ENCODE measurements at places on chromosomes 13 and 19.

GRCh38 chr13:50599927-50600326 is 243.6 kb downstream of the DLEU7 start:
- H3K27ac ChIP-seq = no peak overlapping the region
- H3K4me1 ChIP-seq = peaks cover 8% of the 10 kb centered on the region
- H3K4me3 ChIP-seq = no peak overlapping the region
- H3K36me3 ChIP-seq = no peaks in the 10 kb centered on the region
- DNase-seq = no peak

- no peak overlapping the region for H3K4me3 ChIP-seq
- no peak for DNase-seq
- no peak overlapping the region for H3K27ac ChIP-seq
- no peaks in the 10 kb centered on the region for H3K27me3 ChIP-seq
Observed at GRCh38 chr13:88926890-88927502, 1255.8 kb downstream of the SLITRK5 start.

- no peak for DNase-seq
- H3K27me3 ChIP-seq = no peaks in the 10 kb centered on the region
- no peak overlapping the region for H3K27ac ChIP-seq
- H3K36me3 ChIP-seq = no peaks in the 10 kb centered on the region
Observed at GRCh38 chr13:22018836-22019210, 347.9 kb downstream of the FGF9 start.

DNA sequence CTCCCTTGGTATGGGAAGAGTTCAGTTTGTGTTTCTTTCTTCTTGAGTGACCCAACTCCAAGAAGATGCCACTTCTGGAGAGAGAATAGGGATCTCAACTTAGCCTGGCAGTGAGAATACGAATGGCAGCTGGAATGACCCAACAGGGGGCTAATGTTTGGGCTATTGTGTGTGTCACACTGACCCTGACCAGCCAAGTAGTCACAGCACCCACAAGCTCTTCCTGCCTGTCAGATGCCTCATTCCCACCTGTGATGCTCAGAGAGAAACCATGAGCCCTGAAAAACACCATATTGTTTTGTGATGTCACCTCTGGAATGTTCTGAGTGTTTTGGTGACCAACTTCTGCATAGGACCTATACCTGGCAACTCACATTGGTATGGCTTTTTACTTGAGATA is at the start of gene CBY2:
TSS of gene CBY2 (plus strand) at position 233 of the 400 bp plus-strand sequence. CDS start at position 304, 71 bp downstream.
- no peaks in the 10 kb centered on the region for H3K36me3 ChIP-seq
- no peaks in the 10 kb centered on the region for H3K27me3 ChIP-seq
- H3K4me3 ChIP-seq = no peak within 1 kb of the TSS
- no peak within 1 kb of the TSS for H3K27ac ChIP-seq
- no peaks in the 10 kb centered on the region for H3K4me1 ChIP-seq

DNA sequence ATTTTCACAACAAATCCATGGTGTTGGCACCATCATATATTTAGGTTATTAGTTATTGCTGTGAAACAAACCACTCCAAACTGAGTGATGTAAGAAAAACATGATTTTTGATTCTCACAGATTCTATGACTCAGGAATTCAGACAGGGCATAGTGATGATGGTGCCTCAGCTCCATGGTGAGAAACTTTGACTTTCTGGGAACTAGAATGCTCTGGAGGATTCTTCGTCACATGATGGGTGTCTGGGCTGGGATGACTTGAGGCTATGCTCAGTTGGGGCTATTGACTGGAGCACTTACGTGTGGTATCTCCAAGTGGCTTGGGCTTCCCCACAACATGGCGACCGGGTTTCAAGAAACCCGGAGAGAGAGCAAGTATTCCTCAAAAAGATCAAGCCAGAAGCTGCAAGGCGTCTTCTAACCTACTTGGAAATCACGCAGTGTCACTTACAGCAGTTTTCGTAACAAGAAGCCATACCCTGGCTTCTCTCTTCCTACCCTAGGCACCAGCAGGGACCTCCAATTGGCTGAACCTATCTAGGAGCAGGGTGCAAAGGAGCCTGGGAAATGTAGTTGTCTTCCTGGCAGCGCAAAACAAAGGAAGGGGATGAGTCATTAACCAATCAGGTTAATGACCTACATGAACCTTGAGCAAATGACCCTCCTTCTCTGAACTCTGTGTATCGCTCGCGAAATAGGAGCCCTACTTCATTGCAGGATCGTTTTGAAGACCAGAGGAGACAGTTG is 22.4 kb downstream of the VAV1 start:
- H3K4me3 ChIP-seq = no peak overlapping the region
- H3K4me1 ChIP-seq = no peaks in the 10 kb centered on the region
- no peaks in the 10 kb centered on the region for H3K36me3 ChIP-seq
- H3K27me3 ChIP-seq = no peaks in the 10 kb centered on the region

- no peaks in the 10 kb centered on the region for H3K36me3 ChIP-seq
- DNase-seq = no peak
- no peak overlapping the region for H3K4me3 ChIP-seq
- no peak overlapping the region for H3K27ac ChIP-seq
- H3K4me1 ChIP-seq = no peaks in the 10 kb centered on the region
Observed at GRCh38 chr19:19740755-19741154, 7.8 kb upstream of the ZNF14 start.

- no peaks in the 10 kb centered on the region for H3K4me1 ChIP-seq
- H3K36me3 ChIP-seq = no peaks in the 10 kb centered on the region
- H3K27me3 ChIP-seq = no peaks in the 10 kb centered on the region
- H3K27ac ChIP-seq = no peak overlapping the region
- DNase-seq = no peak
Observed at GRCh38 chr13:46595885-46596275, 42.9 kb downstream of the LRCH1 start.

- H3K27me3 ChIP-seq = no peaks in the 10 kb centered on the region
- H3K27ac ChIP-seq = no peak overlapping the region
- H3K36me3 ChIP-seq = peaks cover 3% of the 10 kb centered on the region
- H3K4me3 ChIP-seq = no peak overlapping the region
Observed at GRCh38 chr19:49823472-49823871, 5.4 kb downstream of the MED25 start.

- no peaks in the 10 kb centered on the region for H3K4me1 ChIP-seq
- DNase-seq = no peak
- no peak overlapping the region for H3K27ac ChIP-seq
Observed at GRCh38 chr13:96652506-96652905, 341.8 kb downstream of the OXGR1 start.
